EL (cell line): ENCODE measurements at places on chromosomes 2 and 18.

- DNase-seq = no peak
These were observed 516.6 kb upstream of the ZEB2 start for GRCh38 chr2:145036421-145037011.

GRCh38 chr2:177900082-177900481, 172.5 kb downstream of the PDE11A start:
- peak; percentile 6 for DNase-seq

GRCh38 chr2:45000341-45000901, 8.8 kb downstream of the SIX2 start:
- no peak for DNase-seq

GRCh38 chr2:169272010-169272409, 90.3 kb downstream of the LRP2 start:
- no peak for DNase-seq

- no peak for DNase-seq
These were observed 116.4 kb downstream of the CHN1 start for GRCh38 chr2:174888646-174889271.

- peak; percentile 17 for DNase-seq
These were observed 220.7 kb downstream of the PRKCE start for GRCh38 chr2:45872211-45872610.

DNA sequence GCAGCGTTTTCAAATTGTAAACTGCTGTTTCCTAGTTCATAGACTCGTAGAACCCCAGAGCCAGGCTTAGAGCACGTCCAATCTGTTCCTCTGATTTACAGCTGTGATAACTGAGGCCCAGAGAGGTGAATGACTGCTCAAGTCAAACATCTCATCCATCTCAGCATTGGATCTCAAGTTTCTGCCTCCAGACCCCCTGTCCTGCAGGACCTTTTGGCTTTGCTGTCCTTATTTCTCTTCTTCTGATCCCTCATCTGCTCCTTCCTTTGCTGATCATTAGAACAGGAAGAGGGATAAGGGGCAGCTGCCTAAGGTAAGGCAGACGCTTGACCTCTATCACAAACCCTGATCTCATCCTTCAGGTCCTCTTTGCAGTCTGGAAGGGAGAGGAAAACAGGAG, 58.5 kb upstream of the CREB1 start:
- no peak for DNase-seq

DNA sequence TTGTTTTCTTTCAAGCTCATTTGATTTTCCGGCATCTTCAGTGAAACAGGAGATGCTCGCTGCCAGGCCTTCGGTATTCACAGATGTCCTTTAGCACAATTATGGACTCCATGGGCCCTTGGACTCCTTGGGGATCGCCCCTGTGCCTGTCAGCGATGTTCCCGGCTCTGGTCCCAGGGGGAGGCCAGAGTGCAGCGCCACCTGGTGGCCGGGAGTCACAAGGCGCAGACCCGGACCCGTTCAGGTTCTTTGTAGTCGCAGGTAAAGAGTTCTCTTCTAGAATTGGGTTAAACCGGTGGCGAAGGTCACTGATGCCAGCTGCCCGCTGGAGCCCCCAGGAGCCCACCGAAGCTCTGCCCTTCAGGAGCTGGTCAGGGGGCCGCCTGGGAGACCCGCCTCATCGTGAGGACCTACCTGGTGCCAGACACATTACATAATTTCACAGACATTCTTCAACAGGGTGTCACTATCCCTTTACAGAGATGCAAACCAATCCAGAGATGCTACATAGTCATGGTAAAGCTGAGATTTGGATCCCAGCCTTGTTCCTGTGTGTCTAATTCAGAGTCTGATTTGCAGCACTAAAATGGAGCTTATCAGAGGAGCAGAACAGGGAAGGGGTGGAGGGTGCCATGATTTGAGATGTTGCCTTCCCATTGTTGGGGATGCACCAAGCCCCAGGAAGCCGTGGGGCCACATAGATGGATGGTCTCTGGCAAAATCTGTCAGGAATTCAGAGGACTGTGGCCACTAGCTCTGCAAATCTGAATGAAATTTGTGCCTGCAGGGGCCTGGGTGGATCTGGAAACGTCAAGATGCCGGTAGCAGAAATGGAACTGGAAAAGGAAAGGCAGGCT, 6.0 kb upstream of the INPP5D start:
- DNase-seq = peak; percentile 53

DNA sequence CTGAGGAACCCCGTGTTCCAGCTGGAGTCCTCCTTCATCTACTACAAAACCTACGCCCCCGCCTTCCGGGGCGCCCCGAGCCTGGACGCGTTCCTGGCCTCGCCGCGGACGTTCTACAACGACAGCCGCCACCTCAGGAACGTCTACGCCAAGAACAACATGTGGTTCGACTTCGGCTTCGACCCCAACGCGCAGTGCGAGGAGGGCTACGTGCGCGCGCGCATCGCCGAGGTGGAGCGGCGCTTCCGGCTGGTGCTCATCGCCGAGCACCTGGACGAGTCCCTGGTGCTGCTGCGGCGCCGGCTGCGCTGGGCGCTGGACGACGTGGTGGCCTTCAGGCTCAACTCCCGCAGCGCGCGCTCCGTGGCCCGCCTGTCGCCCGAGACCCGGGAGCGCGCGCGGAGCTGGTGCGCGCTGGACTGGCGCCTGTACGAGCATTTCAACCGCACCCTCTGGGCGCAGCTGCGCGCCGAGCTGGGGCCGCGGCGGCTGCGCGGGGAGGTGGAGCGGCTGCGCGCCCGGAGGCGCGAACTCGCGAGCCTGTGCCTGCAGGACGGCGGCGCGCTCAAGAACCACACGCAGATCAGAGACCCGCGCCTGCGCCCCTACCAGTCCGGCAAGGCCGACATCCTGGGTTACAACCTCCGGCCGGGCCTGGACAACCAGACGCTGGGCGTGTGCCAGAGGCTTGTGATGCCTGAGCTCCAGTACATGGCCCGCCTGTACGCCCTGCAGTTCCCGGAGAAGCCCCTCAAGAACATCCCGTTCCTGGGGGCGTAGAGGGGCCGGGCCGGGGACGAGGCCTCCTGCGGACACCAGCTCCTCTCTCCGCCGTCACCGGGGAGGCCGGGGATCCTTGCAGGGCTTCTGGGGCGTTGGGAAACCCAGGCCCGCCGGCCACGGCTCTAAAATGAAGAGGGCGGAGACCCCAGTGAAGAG, 5.3 kb upstream of the NEU4 start:
- peak; percentile 62 for DNase-seq

- no peak for DNase-seq
These were observed 148.0 kb downstream of the UBR3 start for GRCh38 chr2:169975221-169975620.

DNA sequence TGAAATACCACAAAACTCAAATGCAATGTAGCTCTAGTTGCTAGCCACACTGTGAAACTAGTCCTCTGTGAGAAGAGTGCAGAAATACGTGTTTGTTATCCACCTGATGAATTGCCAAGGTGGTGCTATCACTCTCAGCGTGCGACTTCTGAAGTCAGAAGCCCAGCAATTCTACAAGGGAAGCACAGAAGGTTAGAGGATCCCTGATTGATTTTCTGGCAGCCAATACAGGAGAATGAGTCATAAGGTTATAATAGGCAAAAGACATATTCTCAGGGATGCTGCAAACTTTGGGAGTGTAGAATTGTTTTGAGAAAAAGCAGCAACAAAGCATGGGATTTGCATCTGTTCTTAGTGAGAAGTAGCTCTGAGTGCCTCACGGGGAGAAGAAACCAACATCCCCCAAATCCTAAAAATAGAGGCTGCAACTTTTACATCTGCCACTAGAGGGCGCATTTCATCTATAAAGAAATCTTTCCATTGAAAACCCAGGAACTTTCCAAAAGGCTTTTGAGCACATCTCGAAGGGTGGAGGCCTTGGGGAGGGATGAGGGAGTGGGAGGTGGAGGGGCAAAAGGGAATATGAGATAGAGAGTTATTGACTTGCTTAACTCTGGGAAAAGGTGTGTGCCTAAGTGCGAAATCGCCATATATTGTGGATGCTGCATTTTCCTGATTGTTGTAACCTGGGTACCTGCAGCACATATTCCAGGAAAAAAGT, 78.0 kb downstream of the TMEM182 start:
- peak; percentile 35 for DNase-seq
